Right hindlimb (tissue), 1 donor: ENCODE measurements at places on chromosomes 5 and 9.

GRCh38 chr5:169656125-169656901, 19.2 kb downstream of the DOCK2 start:
- no peak for DNase-seq

DNA sequence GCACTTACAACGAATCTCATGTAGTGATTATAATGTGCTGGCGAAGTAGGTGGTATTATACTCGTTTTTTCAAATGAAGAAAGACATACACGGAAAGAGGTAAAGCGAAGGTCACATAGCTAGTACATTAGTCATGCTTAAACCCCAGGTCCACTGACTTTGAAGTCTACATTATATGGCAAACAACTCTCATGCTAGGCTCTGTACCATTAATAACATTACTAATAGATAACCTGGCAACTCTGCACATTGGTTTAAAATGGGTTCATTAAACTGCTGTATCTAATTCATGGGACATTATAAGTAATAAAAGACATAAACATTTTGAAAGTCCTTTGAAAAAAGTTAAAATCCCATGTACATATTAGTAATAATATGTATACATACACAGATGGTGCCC, 21.2 kb downstream of the FYB1 start:
- DNase-seq = no peak

GRCh38 chr9:99419070-99419469, 197.0 kb downstream of the SEC61B start:
- DNase-seq = no peak

DNA sequence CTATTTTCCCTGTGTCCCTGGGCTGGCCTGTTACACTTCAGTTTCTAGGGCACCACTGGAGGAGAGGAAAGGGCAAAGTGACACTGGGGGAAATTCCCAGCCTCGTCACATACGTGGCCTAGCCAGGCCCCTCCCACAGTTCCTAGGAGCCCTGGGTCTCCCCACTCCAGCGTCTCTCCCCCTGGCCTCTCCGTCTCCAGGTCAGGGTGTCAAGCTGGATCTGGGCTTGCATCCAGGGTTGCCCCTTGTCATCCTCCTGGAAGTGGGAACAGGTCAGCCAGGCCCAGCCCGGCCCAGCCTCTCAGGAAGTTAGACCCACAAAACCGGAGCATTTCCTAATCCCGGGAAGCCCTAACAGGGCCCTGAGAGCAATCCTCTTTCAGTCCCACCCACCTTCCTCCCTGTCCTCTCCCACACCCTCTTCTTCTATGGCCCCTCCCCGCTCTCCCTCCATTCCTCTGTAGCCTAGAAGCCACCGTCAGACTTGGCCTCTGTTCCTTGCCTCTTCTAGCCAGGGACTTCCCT, 4.7 kb upstream of the TNIP1 start:
- no peak for DNase-seq

GRCh38 chr9:134620751-134621557, 20.6 kb upstream of the COL5A1 start:
- peak; percentile 20 for DNase-seq

GRCh38 chr5:90113108-90113507, 296.4 kb downstream of the CETN3 start:
- DNase-seq = no peak

DNA sequence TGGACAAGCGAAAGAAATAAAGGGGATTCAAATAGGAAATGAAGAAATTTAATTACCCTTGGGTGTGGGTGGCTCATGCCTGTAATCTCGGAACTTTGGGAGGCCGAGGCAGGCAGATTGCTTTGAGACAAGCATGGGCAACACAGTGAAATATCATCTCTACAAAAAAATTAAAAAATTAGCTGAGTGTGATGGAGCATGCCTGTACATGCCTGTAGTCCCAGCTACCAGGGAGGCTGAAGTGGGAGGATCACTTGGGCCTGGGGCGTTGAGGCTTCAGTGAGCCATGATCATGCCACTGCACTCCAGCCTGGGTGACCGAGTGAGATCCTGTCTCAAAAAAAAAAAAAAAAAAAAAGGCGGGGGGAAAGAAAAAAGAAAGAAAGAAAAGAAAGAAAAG, 4.0 kb upstream of the RCL1 start:
- no peak for DNase-seq

DNA sequence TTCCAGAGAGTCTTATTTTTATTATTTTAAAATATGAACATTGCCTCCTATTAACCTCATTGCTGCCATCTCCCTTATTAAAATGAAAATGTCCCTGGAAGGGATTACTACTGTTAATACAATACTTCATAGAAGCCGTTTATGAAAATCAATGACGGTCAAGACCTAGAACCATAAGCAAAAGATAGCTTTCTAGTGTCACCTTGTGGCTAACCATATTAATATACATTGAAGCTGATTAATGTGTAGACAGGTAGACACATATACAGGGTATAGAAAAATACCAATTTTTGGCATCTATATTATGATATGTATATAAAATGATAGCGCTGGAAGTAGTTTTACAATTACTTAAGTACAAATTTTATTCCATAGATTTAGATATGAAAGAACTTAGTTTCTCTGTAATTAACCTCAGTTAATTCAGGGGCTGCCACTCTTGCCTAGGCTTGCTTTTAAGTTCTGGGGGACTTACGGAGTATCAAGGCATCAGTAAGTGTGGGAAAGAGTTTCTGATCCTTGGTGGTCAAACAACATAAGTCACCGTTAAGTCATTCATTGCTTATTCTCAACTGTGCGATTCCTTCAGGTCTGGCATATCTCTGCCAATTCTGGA, 2.5 kb upstream of the YTHDC2 start:
- no peak for DNase-seq

- DNase-seq = no peak
Observed at GRCh38 chr5:155807884-155808576, 518.9 kb upstream of the SGCD start.

DNA sequence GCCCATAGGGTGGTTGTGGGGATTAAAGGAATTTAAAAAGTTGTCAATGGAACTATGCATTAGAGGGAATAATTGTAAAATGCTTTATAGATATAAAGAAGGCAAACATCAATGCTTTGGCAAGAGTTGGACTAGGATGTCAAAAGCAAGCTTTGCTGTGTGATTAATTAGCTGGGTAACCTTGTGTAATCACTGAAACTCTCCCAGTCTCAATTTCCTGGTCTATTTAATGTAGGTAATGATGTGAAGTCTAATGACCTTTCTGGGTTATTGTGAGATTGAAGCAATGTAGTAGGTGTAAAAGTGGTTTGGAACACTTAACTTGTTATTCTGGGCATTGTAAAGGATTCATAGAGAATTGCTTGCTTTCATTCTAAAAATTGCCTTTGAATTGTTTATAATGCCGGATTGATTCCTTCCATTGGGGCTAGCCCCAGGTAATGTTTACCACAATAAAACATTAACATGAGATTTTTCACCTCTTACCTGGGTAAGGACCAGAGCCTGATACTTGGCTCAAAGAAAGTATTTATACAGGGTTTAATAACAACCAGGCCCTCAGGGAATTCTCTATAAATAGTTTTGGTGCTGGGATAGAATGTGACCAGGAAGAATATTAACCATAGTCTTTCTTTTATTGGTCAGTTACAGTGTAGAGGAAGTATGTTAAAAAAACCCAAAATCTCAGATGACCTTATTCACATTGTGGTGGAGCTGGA, 30.0 kb upstream of the CLINT1 start:
- no peak for DNase-seq

DNA sequence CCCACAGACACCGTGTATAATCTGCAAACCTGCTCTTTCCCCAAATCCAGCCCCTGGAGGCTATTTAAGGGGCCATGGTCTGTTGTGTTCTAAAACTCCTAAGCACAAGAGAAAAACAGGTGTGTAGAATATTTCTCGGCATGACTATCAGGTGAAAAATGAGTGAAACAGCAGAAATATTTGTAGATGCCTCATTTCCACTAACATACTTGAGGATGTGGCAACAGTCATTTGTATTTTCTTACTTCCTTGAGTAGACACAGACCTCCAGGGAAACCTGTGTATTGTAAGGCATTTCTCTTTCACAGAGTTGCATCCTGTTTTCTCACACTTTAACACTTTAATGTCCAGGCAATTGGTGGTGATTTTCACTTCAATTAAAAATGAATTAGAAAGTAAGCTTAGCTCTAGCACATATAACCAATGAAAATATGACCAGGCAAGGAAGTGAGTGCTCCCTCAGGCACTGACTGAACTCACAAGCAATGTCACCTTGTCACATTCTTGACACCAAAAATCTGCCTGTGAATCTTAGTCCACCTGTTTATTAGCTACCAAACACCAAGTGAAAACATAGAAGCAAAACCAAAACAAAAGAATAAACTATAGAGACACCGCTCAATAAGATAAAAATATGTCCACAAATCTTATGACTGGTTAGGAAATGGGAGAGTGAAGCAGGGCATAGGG, 64.4 kb downstream of the DIRAS2 start:
- no peak for DNase-seq

- DNase-seq = no peak
Observed at GRCh38 chr5:124980163-124980941, 233.9 kb upstream of the ZNF608 start.

GRCh38 chr9:121672213-121672612, 20.8 kb downstream of the DAB2IP start:
- no peak for DNase-seq

DNA sequence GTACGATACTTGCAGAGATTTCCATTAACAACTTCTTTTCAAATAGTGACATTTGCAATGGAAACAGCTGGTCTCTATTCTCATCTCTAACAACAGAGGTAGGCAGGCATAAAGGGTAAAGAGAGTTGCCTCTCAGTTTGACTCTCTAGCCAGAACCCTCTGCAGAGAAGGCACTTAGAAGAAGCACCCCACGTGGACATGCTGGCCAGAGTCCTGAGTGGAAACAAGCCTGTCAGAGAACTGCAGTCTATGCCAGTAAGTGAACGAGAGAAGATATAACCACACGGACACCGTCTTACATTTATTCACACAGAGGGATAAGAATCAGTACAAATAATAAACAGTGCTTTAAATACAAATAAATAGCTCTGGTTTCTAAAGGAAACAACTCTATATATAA, 11.0 kb upstream of the LHX6 start:
- DNase-seq = no peak

DNA sequence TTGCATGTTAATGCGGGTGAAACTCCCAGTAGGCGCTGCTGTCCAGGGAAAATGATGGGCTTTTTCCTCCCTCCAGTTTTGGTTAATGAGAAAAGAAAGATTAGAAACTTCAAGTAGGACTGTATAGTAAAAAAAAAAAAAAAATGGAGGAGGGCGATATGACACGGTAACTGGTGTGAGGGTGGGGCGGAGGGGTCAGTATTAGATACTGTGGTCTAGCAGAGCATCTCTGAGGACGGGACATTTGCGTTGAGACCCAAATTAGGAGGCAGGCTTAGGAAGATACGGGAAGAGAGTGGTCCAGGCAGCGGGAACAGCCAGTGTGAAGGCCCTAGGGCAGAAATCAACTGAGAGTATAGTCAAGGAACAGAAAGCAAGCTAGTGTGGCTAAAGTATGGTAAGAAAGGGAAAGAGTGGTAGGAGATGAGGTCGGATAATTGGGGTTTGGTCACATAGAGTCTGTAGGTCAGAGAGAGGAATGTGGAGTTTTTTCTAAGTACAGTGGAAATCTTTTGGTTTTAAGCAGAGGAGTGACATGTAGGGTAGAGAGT, 707 bp downstream of the RMND5B start:
- DNase-seq = no peak

GRCh38 chr5:115393239-115393638, 96.8 kb upstream of the CCDC112 start:
- DNase-seq = no peak

- no peak for DNase-seq
Observed at GRCh38 chr9:116414374-116414773, 260.8 kb downstream of the PAPPA start.

DNA sequence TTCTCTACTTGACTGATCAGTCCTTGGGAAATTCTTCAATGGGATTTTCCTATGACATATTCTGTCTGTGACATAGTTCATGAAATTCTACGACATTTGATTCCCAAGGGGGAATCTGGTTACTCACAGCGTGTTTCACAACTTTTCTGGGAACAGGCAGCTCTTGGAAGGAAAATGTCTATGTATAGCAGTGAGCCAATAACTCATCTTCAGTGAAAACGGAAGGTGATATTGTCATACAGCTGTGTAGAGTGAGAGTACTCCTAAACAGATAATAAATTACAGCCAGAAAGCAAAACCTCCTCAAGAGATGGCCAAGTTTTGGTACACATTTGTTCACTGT, 91.4 kb downstream of the C9orf152 start:
- peak; percentile 39 for DNase-seq

GRCh38 chr9:13705918-13706317, 426.4 kb upstream of the MPDZ start:
- peak; percentile 83 for DNase-seq

GRCh38 chr9:121650217-121651007, 1.0 kb upstream of the DAB2IP start:
- peak; percentile 96 for DNase-seq

GRCh38 chr5:111869681-111870080, 112.7 kb upstream of the NREP start:
- no peak for DNase-seq

GRCh38 chr5:129904667-129905472, 605 bp downstream of the CHSY3 start:
- peak; percentile 37 for DNase-seq

DNA sequence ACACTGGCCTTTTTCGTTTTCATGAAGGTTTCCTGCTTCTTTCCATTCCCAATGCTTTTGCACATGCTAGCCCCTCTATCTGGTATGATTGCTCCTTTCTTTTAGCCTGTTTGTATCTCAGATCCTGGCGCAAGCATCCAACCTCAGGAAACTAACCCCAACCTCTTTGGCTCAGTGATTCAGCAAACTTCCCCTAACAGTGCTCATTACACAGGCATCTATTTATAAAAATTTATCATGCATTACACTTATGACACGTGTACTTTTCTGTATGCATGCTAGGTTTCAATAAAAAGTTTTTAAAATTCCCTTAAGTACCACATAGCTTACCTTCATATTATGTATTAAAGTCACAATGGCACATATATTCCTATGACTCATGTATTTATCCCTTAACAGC, 218.9 kb downstream of the EPB41L4A start:
- DNase-seq = no peak

DNA sequence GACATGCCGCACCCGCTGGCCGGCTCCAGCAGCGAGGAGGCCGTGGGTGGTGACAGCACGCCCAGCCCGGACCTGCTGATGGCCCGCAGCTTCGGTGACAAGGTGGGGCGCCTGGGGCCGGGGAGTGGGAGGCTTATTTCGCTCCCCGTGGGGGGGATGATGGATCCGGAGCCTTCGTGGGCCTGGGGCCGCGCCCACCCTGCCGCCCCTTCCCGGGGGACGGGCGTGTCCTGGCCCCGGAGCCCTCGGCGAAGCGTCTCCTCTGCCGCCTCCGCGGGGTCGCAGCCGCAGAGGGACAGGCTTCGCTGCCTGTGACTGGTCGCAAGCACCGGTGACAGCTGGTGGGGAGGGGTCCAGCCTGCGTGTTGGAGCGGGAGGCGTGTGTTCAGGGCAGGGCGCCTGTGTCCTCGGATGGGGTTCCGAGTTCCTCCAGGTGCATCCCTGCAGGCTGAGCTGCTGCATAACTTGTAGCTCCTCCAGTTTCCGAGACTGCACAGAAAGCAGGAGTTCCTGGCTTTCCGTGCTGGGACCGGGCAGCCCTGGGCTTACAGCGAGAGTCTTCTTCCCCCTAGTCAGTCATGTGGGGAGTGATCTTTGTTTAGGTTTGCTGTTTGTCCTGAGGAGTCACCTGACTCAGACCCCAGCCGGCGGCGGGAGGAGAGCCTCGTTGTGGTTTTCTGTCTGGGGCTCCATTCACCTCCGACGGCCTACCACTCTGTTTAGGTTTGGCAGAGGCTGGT, 666 bp downstream of the SNX30 start:
- DNase-seq = peak; percentile 63

GRCh38 chr5:160272889-160273288, 39.5 kb downstream of the CCNJL start:
- DNase-seq = no peak
